ENCODE measurements at places on chromosomes 1 and 21.
A peak's percentile ranks its signal among the peaks of the same experiment; 100 is the strongest.

DNA sequence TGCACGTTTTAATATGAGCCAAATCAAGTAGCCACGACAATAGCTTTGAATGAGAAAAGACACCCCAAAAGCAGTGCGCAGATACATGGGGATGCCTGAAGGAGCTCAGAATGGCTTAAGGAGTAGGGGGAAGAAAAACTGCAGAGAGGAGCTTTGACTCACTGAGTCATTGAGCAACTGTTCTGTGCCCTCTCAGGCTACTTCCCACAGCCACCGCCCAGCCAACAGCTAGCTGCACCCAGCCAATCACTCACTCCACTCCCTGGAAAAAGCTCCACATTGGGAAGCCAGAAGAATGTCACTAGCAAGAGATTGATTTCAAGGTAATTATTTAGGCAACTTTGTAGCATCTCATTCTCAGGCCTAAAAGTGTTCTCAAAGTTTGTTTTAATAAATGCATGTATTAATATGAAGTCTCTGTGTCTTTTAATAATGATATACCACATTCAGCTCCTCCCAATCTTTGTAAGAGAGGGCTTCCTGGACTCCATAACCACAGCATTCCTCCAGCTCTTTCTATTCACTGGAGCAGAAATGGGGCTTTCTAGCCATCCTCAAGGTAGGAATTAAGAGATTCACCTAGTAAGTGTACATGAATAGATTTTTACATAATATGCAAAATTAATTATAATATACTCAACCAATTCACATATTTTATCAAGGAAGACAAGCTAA is 16.8 kb downstream of the DUSP10 start:
- no peak for DNase-seq

DNA sequence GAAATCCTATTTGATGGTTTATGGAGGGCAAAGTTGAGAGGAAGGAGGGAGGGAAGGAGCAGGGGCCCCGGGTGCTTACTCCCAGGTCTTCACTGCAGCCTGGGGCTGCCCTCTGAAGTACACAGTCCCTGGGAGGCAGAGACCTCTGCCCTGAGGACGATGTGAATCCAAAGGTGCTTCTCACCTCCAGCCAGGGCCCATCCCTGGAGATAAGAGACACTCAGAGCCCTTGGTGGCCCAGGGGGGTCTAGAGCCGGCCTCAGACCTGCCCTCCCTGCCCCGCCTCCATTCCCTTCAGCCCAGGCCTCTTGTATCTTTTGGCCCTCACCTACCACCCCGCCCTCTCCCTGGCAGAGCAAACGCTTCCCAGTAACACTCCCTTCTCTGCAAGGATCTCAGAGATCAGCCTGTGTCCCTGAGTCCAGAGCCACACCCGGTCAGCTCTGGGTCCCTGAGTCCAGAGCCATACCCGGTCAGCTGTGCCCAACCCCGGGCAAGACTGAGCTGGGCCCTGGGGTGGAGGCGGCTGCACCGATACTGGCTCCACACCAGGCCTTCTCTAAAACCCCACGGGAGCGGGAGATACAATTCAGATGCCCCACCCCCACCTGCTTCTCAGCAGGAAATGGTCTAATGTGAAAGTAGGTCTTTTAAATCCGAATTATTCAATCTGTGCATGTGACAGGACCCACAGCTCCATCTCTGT is 3.6 kb upstream of the GNB1 start:
- DNase-seq: no peak

DNA sequence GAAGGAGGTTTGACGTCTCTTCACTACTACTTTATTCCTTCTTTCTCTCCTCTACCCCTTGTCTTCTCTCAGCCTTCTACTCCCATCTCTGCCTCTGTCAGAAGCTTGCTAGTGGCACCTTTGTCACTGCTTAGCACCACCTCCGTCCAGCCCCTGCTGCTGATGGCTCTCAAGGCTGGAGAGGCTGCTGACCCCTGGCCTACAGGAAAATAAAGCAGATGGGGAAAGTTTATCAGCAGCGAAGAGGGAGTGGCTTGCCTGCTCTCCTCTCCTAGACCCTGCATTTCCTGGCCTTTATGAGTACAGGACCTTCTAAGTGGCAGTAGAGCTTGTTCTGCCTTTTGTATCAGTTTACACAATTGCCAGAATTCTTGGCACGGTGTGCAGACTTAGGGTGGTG is 27.0 kb downstream of the PROX1 start:
- DNase-seq: no peak

GRCh38 chr1:150005606-150006005 is 4.9 kb downstream of the OTUD7B start:
- no peak for DNase-seq

- DNase-seq: no peak
Observed at GRCh38 chr1:212138457-212138856, 102.9 kb downstream of the DTL start.

- DNase-seq: no peak
Observed at GRCh38 chr1:234164098-234164709, 209.1 kb upstream of the COA6 start.

DNA sequence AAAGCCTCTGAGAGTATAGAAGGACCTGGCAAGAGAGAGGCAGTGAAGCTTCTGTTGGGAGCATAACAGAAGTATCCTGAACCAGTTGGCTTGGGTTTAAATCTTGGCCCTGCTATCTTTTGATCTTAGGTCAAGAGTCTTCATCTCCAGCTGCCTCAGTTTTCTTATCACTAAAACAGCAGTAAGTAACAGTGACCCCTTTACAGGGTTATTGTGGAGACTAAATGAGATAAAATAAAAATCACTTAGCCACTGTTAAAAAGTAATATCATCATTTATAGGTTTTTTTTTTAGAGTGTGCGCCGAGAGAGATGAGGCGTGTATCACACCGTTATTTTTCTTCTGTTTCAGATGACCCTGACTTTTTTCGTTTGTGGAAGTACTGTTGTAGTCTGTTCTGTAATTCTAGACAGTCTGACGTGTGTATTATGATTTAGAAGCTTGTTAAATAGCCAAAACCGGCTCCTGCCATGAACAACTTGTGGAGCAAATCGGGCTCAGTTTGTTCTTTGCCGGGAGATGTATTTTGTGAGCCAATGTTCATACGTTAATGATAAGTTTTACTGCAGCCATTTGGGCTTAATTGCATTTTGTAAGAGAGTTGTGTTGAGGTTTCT is 1.1 kb downstream of the THRAP3 start:
- DNase-seq: no peak

DNA sequence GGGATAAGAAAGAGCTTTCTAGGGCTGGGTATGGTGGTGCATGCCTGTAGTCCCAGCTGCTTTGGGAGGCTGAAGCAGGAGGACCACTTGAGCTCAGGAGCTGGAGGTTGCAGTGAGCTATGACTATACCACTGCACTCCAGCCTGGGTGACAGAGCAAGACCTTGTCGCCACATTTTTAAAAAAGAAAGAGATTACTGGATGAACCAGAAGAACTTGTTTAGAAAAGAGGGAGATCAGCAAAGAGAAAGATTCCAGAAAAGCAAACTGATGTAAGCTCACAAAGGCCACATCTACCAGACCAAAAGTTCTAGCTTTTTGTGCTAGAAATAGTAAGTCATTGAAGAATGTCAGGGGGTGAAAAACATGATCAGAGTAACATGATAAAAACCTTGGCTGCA is 117.6 kb downstream of the KIAA0319L start:
- DNase-seq: no peak

GRCh38 chr1:158095737-158096335 is 84.9 kb upstream of the CD1D start:
- DNase-seq: no peak

DNA sequence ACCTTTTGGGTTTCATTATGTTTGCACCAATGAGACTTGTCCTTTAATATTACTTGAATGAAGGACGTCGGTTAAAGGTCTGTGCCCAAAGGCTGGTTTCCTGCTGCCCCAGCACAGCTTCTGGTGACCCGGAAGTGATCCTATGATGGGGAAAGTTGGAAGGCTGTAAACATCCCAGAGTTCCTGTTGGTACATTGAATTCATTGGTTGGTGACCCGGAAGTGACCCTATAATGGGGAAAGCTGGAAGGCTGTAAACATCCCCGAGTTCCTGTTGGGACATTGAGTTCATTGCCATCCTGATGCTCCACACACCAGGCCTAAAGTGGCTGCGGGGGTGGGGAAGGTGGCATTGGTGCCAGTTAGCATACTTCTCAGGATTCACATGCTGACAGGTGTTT is 187.3 kb downstream of the RYR2 start:
- no peak for DNase-seq

DNA sequence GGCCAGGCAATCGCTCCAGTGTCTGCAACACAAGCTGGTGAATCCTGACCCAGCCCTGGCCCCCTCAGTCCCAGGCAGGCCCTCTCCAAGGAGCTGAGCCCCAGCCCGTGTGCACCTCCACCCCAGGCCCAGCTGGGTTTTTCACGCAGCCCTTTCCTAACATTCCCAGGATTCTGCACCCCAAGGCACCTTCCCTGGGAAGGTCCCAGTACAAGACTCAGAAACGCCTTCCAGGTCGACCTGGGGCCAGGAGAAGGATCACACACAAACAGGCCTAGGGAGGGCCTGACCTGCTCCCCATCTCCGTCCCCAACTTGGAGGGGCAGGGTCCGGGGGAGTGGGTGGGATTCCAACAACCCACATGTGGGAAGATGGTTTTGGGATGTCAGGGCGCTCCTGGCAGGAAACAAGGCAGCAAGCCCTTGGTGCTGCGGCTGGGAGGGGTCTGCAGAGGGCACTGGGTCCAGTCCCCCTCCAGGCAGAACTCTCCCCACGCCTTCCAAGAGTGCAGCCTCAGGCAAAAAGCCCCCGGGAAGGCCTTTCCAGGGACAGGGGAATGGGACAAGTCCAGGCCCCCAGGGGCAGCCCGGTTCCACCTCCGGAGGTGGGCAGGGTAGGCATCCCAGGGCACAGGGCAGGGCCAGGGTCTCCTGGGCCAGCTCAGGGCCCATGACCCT is 58.3 kb downstream of the KCNAB2 start:
- DNase-seq: no peak

DNA sequence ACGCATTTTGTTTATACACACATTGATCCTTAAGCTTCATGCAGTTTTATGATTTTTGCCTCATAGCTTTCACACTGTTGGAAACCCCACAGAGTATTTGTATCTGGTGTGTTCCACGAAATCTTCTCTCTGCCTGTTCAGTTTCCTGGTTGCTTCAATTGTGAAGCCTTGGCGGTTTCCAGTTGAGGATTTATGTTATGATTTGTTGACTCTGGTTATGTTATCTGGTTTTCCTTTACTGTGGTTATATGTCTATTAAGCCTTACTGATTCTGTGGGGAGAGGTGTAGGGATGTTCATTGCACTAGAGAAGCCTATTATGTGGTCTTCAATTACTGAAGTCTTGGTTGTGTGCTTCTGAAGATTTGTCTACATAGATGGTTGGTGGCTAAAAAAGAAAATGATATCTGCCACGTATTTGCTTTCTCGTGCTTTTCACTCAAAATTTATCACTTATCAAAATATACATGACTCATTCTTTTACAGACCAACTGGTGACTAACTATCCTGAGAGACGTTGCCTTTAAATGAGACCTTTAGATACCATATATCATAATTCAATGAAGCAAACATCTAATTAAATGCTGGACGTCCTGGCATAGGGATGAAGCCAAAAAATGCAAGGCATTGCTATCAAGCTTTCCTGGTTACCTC is 488.0 kb upstream of the B3GALT2 start:
- no peak for DNase-seq

DNA sequence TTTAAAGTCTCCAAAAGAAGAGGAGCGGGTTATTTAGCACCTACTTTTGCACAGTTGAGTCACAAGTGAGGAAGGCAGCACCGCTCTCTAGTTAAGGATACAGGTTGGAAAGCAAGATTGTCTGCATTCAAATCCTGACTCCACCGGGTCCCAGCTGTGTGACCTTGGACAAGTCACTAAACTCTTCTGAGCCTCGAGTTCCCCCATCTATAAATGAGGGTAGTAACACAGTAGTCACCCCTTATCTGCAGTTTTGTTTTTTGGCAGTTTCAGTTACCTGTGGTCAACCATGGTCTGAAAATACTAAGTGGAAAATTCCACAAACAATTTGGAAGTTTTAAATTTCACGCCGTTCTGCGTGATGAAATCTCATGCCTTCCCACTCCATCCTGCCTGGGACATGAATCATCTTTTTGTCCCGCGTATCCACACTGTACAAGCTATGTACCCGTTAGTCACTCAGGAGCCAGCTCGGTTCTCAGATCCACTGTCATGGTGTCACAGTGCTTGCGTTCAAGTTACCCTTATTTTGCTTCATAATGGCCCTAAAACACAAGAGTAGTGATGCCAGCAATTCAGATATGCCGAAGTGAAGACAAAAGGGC is 49.4 kb downstream of the CAPZB start:
- DNase-seq: no peak

DNA sequence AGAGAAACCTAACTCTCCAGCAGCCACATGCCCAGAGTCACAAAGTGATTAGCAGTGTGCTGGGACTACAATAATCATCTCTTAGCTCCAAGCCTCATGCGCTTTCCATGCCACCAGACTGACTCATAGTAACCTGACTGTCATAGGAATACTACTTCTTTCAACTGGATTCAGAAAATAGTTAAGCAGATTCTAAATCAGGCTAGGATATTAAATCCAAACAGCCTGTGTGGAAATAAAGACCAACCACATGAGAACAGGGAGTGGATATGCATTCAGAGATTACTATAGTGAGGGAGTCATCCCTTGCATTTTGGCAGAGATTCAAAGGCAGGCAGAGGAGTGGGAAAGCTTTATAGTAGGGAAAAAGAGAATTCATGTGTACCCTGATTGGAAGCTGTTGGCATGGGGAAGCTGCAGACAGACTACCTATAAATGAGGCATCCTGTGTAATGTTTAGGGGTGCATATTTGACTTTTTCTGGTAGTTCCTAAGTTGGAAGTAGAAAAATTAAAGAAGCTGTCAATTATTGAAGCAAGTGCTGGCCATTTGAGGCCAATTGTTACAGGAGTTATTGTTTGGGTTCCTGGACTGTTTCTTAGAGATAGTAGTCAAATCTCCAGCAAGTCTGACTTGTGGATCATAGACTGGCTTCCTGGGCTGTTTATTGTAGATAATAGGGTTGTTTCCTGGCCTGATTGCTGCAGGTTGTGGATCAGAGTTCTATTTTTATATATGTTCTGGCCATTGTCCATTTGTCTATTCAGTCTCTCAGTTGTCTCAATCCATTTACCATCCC is 31.7 kb upstream of the DNAH14 start:
- no peak for DNase-seq

GRCh38 chr1:169105434-169106094 is 926 bp upstream of the ATP1B1 start:
- DNase-seq: peak; percentile 78

- DNase-seq: no peak
Observed at GRCh38 chr1:63906047-63906704, 132.4 kb downstream of the ROR1 start.

GRCh38 chr1:224377676-224378006 is 21.0 kb downstream of the CNIH4 start:
- DNase-seq: no peak
